ENCODE measurements at places on chromosomes 13 and 19.

DNA sequence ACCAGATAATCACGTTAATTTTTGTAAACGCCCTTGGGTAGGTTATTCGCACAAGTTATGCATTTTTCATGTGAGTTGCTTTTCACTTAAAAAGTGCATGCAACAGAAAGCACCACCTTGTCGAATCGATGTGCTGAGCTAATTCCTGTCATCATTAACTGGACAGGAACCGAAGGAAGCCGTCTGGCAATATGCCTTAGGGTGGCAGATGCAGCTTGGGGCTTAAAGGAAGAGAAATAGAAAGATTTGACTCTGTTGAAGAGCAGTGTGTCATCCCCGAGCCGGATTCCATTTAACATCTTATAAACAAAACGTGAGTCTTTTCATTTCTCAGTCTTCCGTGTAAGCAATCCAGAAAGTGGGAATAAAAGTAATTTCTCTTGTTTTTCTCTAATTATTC is 70.0 kb downstream of the ATP11A start:
- DNase-seq: no peak

- no peak for DNase-seq
Measured at GRCh38 chr19:38862321-38863059, 12.7 kb upstream of the HNRNPL start.

GRCh38 chr13:98364647-98365046 is 187.6 kb upstream of the RNF113B start:
- DNase-seq: no peak

GRCh38 chr19:1929021-1929742 is 11.8 kb upstream of the CSNK1G2 start:
- peak; percentile 71 for DNase-seq

DNA sequence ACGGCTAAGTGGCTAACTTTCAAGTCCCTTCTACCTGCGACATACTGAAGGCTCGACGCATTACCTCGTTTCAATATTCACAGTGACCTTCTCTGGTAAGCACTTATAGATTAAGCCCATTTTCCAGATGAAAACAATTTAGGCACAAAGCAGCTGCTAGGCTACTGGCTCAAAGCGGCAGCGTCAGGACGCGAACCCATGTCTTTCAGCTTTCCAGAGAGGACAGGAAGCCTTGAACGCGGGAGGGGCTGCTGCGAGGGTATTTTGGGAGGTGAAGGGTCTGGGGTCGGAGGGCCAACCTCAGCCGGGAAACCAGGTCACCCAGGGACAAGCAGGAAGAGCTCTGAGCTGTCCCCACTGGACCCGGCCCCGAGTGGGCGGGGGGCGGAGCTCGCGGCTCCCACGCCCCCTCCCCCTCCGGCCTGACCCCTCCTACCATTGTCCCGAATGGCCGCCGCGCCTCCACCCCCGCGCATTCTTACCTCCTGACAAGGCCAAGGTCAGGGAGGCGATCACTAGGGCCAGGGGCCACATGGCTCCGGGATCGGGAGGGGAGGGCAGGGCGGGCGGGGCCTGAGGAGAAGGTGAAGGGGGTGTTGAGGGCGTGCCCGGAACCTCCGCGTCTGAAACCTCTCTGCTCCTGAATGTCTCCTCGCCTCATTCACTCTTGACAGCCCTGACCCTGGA is at the start of gene KLK13:
Gene KLK13, minus strand, starts transcription at position 559 of the 687 bp plus-strand sequence. Its CDS starts 25 bp downstream, at position 534.
- no peak for DNase-seq

- no peak for DNase-seq
Measured at GRCh38 chr13:95480131-95480545, 72.4 kb upstream of the CLDN10 start.

- no peak for DNase-seq
Measured at GRCh38 chr19:11247934-11248333, 8.5 kb downstream of the ANGPTL8 start.

GRCh38 chr13:23180711-23181110 is at the start of gene SGCG:
TSS of gene SGCG (plus strand) at chr13:23180979. CDS start at chr13:23203695, 22,716 bp downstream.
- DNase-seq: no peak

DNA sequence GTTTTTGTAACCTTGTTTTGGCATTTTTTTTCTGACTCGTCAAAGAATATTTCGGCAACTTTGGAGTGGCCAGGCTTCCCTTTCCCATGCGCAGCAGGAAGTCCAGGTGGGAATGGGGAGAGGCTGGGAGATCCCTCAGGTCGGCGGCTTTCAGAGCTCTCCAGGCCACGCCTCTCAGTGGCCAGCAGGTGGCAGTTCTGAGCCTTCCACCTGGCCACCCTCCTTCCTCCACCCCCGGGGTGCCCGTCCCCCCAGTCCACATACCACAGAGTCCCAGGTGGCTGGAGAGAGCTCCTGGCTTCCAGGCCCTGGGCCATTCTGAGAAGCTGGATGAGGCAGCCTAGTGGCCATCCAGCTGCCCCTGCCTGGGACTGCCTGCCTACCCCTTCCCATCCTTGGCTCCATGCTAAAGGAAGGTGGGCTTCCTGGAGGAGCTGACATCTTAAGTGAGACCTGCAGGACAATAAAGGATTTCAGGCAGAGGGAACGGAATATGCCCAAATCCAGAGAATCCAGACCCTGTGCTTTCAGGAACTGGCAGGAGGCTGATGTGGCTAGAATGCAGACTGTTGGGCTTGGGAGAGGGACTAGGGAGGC is 46.3 kb downstream of the CCNE1 start:
- no peak for DNase-seq

GRCh38 chr19:17766543-17767131 is 15.4 kb downstream of the FCHO1 start:
- DNase-seq: no peak

- no peak for DNase-seq
Measured at GRCh38 chr13:106597749-106598395, 29.9 kb upstream of the ARGLU1 start.

GRCh38 chr19:42081584-42082203 is 5.7 kb downstream of the ZNF574 start:
- no peak for DNase-seq

- no peak for DNase-seq
Measured at GRCh38 chr19:9936326-9937000, at the start of gene OLFM2. TSS of gene OLFM2 (minus strand) at chr19:9936515. CDS start at chr19:9936366, 149 bp downstream.

DNA sequence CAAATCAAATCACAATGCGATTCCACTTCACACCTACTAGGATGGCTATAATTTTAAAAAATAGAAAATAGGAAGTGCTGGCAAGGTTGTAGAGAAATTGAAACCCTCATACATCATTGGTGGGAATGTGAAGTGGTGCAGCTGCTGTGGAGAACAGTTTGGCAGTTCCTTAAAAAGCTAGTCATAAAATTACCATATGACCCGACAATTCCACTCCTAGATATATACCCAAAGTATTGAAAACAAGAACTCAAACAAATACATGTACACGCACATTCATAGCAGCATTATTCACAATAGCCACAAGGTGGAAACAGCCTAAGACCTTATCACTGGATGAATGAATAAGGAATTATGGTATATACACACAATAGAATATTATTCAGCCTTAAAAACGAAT is 12.0 kb downstream of the HMGB1 start:
- DNase-seq: no peak

Measured in stimulated activated CD8-positive, alpha-beta memory T cell treated with anti-CD3 and anti-CD28 coated beads, Interleukin-2, amount 100 ng/mL, for 1 hour (primary cell).